Stimulated activated CD8-positive, alpha-beta memory T cell treated with anti-CD3 and anti-CD28 coated beads, Interleukin-7, amount 100 ng/mL, for 48 hours (primary cell): ENCODE measurements at places on chromosomes 2 and 18.

GRCh38 chr2:133086176-133086575, 416.2 kb upstream of the LYPD1 start:
- no peak for DNase-seq

GRCh38 chr2:101699755-101700461, 2.4 kb downstream of the MAP4K4 start:
- DNase-seq, result no peak

DNA sequence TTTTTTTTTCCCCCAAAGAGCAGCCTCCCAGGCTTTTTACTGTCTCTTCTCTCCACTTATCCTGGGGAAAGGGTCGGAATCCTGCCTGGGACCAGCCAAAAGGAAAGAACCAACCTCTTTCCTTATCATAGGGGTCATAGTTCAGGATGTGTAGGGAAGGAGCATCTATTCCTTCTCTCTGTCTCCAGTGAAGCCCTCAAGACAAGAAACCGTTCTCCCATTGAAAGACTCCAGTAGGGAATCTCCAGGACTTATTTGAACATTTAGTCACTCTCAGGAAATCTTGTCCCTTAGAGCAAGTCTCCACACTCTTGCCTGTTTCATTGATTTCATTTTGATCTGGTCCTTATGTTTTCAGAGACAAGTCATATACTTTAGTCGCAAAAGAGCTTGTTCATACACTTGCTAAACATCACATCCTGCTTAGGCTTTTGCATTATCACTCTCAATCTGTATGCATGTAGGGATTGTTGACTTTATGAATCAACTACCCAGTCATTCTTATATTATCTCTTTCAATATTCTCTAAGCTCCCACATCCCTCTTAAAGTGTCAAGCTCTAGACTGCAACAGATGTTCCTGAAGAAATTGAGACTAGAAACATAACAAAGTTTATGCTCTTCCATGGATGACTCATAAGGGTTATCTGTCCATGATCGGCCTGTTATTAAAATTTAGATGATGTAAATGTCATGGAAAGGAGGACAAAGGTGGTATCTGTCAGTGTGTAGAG, 116.2 kb upstream of the ST6GAL2 start:
- DNase-seq, result no peak

DNA sequence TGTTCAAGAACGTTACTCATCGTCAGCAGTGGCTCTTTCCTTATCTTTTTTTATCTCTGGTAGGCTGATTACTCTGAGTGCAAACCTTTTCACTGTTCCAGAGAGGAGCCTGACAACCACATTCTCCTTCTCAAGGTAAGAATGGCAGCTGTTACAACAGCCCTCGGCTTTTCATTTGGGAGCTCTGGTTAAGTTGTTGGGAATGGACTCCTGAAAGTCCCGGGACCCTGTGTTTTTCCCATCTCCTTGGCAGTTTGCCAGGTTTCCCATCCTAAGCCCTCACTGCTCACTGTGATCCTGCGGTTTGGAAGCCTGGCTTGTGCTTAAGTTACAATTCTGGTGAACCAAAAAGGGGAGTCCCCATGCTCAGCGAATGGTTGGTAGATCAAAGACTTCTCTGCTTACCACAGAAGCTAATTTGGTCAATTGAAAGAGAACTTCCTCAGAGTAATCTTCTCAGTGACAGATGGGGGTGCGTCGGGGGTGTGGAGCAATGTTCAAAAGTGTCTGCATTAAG, 122.3 kb downstream of the LYPD6B start:
- peak; percentile 26 for DNase-seq

DNA sequence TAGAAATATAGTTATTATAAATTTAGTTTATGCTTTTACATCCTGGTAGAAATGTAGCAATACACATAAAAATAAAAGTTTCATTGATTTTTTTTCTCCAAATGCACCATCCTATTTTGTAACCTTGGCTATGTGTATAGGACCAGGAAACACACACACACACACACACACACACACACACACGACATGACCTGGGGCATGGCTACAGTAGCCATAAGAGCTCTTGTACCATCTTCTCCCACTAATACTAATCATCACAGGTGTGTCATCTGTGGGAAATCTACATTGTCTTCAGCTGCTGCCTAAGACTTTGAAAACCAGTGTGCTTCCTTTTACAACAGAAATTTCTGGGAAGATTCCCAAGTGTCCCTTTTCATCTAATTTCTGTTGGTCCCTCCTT, 144.3 kb downstream of the MCFD2 start:
- DNase-seq, result no peak

GRCh38 chr2:118061135-118061955, 26.9 kb upstream of the INSIG2 start:
- DNase-seq, result no peak

DNA sequence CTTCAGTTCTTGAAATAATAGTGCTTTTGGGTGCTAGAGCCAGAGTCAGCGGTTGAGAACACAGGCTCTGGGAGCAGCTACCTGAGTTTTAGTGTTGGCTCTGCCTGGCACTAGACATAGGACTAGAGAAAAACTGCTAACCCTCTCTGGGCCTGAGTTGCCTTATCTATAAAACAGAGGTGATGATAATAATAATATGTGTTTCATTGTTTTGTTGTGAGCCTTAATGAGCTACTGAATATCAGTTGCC, 391.7 kb downstream of the PTPRM start:
- no peak for DNase-seq

DNA sequence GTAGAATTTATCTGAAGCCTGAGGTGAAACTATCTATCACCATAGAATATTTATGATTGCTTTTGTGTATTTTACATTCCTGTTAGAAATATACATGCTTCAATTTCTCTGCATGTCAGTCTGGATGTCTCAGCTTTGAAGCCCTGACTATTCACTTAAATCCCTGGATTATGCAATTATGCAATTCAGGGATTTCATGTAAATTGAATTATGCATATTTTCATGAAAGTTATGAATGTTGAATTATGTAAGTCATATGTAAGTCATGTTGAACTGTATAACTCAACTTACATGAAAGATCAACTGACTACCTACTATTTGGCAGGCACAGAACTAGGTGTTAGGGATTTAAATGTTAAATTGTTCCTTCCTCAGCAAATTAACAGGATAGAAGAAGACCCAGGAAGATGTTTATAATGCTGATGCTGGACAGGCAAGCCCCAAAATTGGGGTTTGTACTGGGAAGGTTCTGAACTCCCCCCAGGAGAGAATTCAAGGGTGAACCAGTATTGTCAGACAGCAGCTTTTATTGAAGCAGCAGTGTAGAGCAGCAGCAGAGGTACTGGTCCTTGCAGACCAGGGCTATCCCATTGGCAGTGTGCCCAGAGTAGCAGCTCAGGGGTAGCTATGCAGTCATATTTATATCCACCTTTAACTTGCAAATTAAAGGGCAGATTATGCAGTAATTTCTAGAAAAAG, 236.5 kb downstream of the ZNF804A start:
- DNase-seq, result no peak

DNA sequence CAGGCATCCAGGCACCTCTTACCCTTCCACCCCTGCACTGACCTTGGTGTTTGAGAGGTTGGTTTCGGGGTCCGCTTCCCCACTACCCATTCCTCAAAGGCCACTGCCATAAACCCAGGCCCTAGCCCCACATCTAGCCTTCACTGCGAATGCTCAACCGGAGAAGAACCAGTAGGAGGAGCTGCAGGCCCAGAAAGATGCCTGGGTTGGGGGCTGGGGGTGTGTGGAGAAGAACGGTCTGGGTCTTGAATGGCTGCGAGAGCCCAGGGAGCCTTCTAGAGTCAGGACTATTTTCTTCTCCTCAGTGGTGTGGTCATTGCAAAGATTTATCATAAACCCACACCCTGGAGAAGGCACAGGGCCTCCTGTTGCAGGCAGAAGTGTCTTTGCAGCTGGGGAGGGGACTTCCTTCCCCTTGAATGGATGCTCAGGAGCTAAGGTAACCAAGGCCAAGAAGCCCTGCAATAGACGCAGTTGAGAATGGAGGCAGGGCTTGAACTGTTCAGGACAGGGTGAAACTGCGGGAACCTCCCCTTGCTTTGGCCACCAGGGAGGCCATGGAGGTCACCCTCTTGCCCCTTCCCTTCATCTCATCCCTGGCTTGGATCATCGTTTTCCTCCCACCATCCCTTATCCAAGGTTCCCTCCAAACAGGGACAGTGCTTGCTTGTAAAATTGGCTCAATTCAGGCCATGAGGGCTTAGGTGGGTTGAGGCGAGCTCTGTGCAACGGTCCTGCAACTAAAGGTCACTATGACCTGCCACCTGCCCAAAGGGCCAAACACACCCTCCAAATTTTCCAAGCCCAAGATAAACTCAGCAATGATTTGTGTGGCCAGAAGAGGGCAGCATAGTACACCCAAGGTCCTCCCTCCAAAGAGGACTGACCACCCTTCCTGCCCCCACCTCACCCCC, 20.9 kb downstream of the THNSL2 start:
- no peak for DNase-seq

GRCh38 chr2:226985583-226985946, 149.7 kb downstream of the RHBDD1 start:
- no peak for DNase-seq

- no peak for DNase-seq
Observed at GRCh38 chr2:100905132-100905805, 85.3 kb downstream of the NPAS2 start.

DNA sequence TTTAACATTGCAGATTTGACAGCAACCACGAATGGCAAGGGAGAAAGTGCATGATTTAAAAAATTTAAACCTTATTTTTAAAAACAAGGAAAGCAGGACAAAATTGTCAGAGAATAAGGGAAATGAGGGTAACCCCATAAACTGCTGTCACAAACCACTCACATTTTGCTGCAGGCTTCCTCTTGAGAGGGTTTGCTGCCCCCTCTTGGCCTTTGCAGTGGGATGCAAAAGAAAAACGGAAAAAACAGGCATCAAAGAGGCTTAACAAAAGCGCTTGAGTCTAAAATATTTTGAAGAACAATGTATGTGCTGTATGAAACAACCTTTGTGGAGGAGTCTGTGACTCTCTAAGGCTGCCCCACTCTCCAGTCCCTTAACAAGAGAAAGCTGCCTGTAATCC, 91.6 kb downstream of the TMX3 start:
- DNase-seq, result no peak

GRCh38 chr2:241811201-241811951, 2.4 kb downstream of the NEU4 start:
- DNase-seq, result no peak

DNA sequence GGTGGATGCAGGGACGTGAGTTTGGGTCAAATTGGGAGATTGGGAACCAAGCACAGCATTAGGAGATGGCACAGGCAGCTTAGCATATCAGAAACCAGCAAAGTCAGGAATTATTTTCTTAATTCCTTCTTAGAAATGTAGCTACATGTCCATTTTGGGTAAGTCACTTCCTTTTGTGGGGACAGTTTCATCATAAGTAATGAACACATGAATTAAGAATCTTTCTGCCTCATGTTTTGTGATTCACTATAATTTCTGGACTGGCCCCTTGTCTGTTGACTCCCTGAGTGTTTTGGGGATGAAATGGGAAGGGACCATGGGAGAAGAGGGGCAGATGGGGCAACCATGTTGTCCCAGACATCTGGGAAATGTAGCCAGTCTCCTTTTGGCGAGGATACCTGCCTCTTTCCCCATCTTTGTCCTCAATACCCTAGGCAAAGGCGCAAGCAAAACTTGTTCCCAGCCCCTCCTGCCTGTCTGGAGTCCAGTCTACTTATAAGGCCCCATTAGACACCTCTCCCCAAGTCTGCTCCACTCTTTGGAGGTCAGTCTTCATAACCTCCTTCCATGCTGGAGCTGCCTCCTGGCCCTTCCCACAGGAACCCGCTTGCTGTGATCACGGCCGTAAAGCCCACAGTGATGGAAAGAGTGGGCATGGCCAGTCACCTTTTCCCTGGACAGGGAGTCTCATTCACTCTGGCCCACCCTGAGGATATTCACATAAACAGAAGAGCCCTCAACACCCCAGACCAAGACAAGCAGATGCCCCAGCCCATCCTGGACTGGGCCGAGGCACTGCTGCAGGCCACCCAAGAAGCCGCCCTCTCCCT, 25.7 kb downstream of the MTHFD2 start:
- DNase-seq, result no peak
